GM12878 (cell line): ENCODE measurements at places on chromosomes 13 and 19. TPM values are rescaled to one million over a fixed set of nuclear protein-coding genes. Genes with fewer than 3 reads are reported as not detected.

- H3K4me3 ChIP-seq, result no peak overlapping the region
- H3K27me3 ChIP-seq, result peaks cover 3% of the 10 kb centered on the region
- H3K36me3 ChIP-seq, result no peaks in the 10 kb centered on the region
Observed at GRCh38 chr13:20142023-20142926, 18.6 kb downstream of the GJA3 start.

- no peak overlapping the region for H3K27ac ChIP-seq
- no peaks in the 10 kb centered on the region; the same call in 1 of the 2 replicates for H3K4me1 ChIP-seq
- no peak for DNase-seq
- H3K27me3 ChIP-seq, result no peaks in the 10 kb centered on the region
- H3K4me3 ChIP-seq, result no peak overlapping the region
Observed at GRCh38 chr19:14165990-14166830, 29.8 kb upstream of the ASF1B start.

- no peak for DNase-seq
- H3K36me3 ChIP-seq, result no peaks in the 10 kb centered on the region
- no peak overlapping the region for H3K4me3 ChIP-seq
Observed at GRCh38 chr19:35294859-35295791, 3.2 kb downstream of the MAG start.

DNA sequence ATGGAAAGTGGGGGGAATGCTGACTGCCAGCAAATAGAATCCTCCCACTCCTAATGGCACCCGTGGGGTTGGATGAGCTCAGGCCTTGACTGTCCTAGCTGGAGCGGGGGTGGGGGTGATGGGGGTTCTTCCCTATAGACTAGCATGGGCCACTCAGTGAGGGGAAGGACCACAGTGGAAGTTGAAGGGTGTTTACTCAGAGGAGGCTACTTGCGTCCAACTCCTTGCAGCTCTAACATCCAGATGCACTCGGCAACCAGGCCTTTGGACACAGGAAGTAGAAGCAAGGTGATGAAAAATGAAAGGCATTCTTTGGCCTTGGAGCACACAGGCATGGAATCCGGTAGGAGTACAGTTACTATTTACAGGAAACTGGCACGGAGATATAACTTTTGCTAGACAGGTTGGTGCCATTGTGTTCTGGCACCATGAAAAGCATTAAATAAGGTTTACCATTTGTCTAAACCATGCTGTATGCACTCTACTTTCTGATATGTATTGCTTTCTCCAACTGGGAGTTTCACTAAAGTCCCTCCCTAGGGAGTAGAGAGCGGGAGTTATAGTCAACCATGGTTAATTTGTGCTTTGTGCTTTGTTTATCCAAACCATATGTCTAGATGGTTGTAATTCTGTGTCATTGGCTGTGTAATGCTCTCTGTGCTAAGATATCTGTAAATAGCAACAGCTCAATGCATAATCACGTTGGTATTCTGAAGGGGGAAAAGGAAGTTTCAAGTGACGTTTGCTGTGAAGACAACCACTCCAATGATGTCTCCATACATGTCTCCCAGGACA is 125.3 kb downstream of the TSHZ3 start:
- no peaks in the 10 kb centered on the region for H3K36me3 ChIP-seq
- H3K4me3 ChIP-seq, result no peak overlapping the region
- H3K27me3 ChIP-seq, result no peaks in the 10 kb centered on the region
- H3K4me1 ChIP-seq, result no peaks in the 10 kb centered on the region

GRCh38 chr19:32909257-32909656 is 39.7 kb upstream of the SLC7A9 start:
- no peak for DNase-seq
- H3K36me3 ChIP-seq, result no peaks in the 10 kb centered on the region
- no peaks in the 10 kb centered on the region for H3K4me1 ChIP-seq
- no peak overlapping the region for H3K4me3 ChIP-seq
- H3K27ac ChIP-seq, result no peak overlapping the region
- H3K27me3 ChIP-seq, result no peaks in the 10 kb centered on the region

DNA sequence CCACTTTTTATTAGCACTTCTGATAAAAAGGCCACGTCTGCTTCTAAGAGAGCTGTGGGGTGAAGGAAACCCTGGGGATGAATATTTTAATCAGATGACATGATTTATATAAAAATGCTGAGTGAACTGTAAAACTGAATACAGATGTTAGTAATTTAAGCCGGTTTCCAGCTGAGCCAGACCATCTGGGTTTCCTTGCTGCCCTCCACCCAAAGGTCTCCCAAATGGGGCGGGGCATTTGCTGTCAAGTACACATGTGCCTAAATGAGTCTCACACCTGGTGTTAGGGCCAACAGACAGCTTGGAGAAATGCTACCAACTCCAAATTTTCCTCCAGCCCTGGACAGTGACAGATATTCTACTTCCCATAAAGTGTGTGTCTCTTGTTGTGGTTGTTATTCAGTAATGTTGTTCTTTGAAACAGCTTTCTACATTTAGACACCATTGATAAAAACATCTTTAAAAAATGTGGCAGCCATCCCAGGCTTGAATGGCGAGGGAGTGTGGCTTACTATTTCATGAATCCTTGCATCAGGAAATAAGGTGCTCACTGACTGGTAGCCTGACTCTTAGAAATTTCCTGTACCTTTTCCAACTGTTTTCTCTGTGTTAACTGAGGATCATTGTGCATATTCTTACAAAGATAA is 350.4 kb downstream of the MTUS2 start:
- no peaks in the 10 kb centered on the region for H3K4me1 ChIP-seq
- no peaks in the 10 kb centered on the region for H3K36me3 ChIP-seq
- H3K4me3 ChIP-seq, result no peak overlapping the region
- no peak overlapping the region for H3K27ac ChIP-seq
- H3K27me3 ChIP-seq, result no peaks in the 10 kb centered on the region
- DNase-seq, result no peak

- H3K4me1 ChIP-seq, result no peaks in the 10 kb centered on the region
- no peak overlapping the region for H3K4me3 ChIP-seq
- no peak for DNase-seq
- no peaks in the 10 kb centered on the region for H3K27me3 ChIP-seq
Observed at GRCh38 chr13:90445179-90445578, 902.3 kb upstream of the MIR17HG start.

GRCh38 chr19:55270172-55270942 is 9.6 kb downstream of the HSPBP1 start:
- H3K4me1 ChIP-seq, result peaks cover 3% of the 10 kb centered on the region
- H3K27me3 ChIP-seq, result no peaks in the 10 kb centered on the region
- H3K27ac ChIP-seq, result no peak overlapping the region
- peaks cover 3% of the 10 kb centered on the region; the same call in 1 of the 2 replicates for H3K36me3 ChIP-seq
- no peak overlapping the region for H3K4me3 ChIP-seq

GRCh38 chr13:50685491-50685890 is 158.0 kb downstream of the DLEU7 start:
- DNase-seq, result no peak
- H3K4me1 ChIP-seq, result peaks cover 6% of the 10 kb centered on the region
- no peaks in the 10 kb centered on the region for H3K27me3 ChIP-seq
- H3K4me3 ChIP-seq, result no peak overlapping the region
- no peak overlapping the region for H3K27ac ChIP-seq

- peaks cover 2% of the 10 kb centered on the region for H3K4me1 ChIP-seq
- H3K4me3 ChIP-seq, result no peak overlapping the region
- no peak overlapping the region for H3K27ac ChIP-seq
- H3K27me3 ChIP-seq, result no peaks in the 10 kb centered on the region
- no peak for DNase-seq
- H3K36me3 ChIP-seq, result no peaks in the 10 kb centered on the region
Observed at GRCh38 chr19:48854103-48854502, 14.3 kb downstream of the PLEKHA4 start.

DNA sequence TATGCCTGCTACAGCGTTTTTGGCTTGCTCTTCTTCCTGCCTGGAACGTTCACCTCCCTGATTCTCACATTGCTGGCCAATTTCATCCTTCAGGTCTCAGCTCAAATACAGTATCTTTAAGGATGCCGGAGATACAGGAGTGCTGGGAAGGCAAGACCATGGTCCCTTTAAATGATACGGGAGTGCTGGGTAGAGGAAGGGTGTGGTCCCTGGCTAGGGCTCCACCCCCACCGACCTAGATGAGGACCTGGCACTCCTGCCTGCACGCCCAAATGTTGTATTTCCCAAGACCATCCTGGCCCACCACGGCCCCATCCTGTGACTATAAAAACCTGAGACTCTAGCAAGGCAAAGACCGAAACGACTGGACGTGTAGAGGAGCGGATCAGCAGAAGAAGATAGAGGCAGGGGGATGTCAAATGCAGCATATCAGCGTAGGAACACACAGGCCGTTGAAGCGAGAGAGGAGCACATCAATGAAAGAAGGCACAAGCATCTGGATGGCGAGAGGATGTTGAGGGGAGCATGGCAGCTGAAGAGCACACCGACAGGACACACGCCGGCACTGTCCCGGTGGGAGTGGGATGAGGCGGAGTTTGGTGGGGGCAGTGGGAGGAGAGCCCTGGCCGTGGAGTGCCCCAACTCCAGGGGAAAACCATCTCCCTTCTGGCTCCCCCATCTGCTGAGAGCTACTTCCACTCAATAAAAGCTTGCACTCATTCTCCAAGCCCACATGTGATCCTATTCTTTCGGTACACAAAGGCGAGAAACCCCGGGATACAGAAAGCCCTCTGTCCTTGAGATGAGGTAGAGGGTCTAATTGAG is 74.0 kb downstream of the PCDH9 start:
- no peaks in the 10 kb centered on the region for H3K27me3 ChIP-seq
- no peak for DNase-seq
- H3K4me3 ChIP-seq, result no peak overlapping the region
- H3K36me3 ChIP-seq, result no peaks in the 10 kb centered on the region
- H3K4me1 ChIP-seq, result no peaks in the 10 kb centered on the region

DNA sequence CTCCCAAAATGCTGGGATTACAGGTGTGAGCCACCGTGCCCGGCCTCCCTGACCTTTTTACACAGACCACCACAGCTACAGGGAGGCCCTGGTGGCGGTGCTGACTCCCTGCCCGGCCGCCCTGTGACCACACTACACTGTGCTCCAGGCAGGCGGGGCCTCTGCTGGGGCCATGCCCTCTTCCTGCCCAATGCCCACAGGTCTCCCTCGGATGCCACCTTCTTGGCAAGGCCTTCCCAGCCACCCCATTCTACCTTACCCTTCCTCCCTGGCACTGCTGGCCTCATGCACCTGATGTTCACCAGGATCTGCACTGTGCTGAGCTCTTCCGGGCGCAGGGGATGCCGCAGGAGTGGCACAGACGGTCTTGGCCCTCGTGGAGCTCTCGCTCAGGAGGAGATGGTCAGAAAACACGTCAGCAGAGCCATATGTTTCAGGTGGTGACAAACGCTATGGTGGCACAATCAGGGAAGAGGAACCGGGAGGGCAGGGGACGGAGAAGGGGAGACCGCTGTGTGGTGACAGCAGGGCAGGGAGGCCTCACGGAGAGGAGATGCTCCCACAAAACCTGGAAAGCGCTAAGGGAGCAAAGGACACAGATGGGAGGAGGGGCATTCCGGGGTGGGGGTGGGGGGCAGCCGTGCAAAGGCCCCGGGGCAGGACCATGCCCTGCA is 4.1 kb downstream of the PIP5K1C start:
- no peak for DNase-seq
- no peaks in the 10 kb centered on the region for H3K36me3 ChIP-seq
- H3K4me3 ChIP-seq, result no peak overlapping the region

GRCh38 chr19:55468054-55468393 is 3.5 kb upstream of the C19orf85 start:
- H3K4me3 ChIP-seq, result no peak overlapping the region
- no peaks in the 10 kb centered on the region for H3K4me1 ChIP-seq

DNA sequence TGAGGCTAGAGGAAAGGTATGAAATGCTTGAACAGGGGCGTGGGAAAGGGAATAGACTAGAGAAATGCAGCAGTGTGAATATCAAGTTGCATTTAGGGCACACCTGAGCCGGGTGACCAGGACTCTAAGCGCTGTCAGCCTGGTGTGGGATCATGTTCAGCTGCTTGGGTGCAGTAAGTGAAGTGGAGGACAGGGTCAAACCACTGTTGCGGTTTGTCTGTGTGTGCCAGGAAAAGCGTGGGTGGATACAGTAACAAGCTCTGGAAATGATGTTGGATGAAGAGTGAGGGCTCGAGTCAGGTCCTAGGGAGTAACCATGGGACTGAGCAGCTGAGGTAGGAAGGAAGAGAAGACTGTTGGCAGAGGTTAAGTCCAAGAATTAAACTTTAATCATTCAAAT is 15.8 kb downstream of the DGKH start:
- no peaks in the 10 kb centered on the region for H3K36me3 ChIP-seq
- no peak overlapping the region for H3K27ac ChIP-seq
- no peak overlapping the region for H3K4me3 ChIP-seq
- no peaks in the 10 kb centered on the region for H3K27me3 ChIP-seq

DNA sequence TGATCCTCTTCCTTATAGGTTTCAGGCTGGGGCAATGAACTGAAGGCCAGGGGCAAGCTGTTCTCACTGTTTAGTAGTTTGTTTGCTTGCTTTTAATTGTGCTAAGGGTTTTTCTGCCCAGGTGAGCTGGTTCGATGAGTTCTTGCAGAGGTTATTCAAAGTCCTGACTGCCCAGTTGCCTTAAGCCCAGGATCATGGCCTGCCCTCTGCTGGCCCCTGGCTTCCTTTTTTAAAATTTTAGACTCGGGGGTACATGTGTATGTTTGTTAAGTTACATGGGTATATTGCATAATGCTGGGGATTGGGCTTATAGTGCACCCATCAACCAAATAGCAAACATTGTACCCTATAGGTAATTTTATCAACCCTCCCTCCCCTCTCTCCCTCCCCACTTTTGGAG is 65.7 kb downstream of the ZNF536 start:
- H3K4me1 ChIP-seq, result no peaks in the 10 kb centered on the region
- DNase-seq, result no peak
- H3K4me3 ChIP-seq, result no peak overlapping the region
- H3K36me3 ChIP-seq, result no peaks in the 10 kb centered on the region
- no peaks in the 10 kb centered on the region for H3K27me3 ChIP-seq

GRCh38 chr19:10852098-10852800 is 4.0 kb downstream of the C19orf38 start:
- no peak overlapping the region for H3K4me3 ChIP-seq
- no peaks in the 10 kb centered on the region for H3K36me3 ChIP-seq

LPAR2 gene
- total RNA-seq, result 19.0 and 22.9 TPM in 2 replicates

CYP2A6 gene
- total RNA-seq, result 0.58 and 0.97 TPM in 2 replicates

PRODH2 gene
- total RNA-seq, result not detected in 2 replicates

CALR3 gene
- 0.19 TPM in 1 of 2 replicates, not detected in the other for total RNA-seq

AMH gene
- total RNA-seq, result 2.1 and 3.5 TPM in 2 replicates
